ENCODE measurements at places on chromosomes 1 and 21. TPM values are rescaled to one million over a fixed set of nuclear protein-coding genes. Genes with fewer than 3 reads are reported as not detected.

Gene TCHHL1
- not detected for total RNA-seq

- no peak for DNase-seq
Measured at GRCh38 chr1:200252531-200252930, 157.3 kb downstream of the ZNF281 start.

DNA sequence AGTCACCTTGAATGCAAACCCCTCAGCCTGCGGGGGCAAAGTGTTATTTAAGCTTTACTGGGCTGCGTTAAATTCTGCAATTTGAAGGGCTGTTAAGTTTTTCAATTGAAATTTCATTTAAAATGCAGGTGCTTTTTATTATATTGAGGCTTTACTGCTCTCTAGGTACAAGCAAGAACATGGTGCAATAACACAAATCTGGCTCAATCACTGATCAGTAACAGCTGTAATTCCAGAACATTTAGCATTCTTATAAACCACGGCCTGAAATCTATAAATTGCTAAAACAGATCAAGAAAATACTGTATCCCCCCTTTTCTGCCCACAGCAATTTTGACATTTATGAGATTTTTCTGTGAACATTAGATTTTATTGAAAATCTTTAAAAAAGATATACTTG, 322.8 kb downstream of the KCTD3 start:
- no peak for DNase-seq

GRCh38 chr21:36015045-36015444, 45.3 kb downstream of the SETD4 start:
- no peak for DNase-seq

Gene S100A7
- total RNA-seq = not detected

- no peak for DNase-seq
Measured at GRCh38 chr1:226965581-226966440, 25.7 kb downstream of the COQ8A start.

DNA sequence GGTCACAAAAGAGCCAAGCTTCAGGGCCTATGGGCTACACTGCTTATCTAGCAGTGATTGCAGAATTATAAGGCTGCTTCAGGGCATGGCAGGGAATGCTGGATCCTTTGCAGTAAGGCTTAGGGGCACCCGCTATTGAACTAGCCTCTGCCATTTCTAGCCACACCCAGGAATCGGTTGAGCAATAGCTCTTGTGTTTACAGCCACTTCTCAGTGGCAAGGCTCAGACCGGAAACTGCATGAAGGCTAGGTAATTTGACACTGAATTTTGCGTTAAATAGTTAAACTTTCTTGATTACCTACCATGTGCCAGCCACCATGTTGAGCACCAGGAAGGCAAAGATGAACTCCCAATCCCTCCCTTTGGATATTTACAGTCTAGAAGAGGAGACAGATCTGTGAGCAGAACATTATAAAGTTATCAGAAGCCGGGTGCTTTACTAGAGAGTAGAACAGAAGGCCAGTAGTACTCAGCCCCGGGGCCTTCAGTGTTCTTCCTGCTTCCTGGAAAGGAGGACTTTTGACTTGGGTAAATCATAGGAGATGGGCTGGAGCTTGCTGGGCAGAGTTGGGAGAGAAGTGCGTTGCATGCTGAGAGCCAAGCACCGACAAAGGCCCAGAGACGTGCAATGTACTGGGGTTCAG, 98.6 kb upstream of the LPGAT1 start:
- no peak for DNase-seq

DNA sequence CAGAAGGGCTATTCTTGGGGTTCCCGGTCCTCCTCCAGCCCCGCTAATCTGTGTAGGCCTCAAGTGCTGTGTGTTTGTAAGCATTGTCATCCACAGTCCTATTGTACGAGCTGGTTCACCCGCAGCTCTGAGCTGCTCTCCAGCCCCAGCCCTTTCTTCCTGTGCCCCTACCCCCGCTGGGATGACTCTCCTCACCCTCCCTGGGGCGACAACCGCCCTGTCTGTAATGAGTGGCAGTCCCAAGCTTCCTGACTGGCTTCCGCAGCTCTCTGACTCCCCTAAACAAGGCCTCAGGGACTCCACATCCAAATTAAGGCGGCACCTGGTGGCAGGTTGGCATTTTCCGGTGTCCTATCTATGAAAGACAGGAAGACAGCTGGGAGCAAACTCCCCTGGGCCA, 45.8 kb downstream of the TFF3 start:
- DNase-seq = no peak

DNA sequence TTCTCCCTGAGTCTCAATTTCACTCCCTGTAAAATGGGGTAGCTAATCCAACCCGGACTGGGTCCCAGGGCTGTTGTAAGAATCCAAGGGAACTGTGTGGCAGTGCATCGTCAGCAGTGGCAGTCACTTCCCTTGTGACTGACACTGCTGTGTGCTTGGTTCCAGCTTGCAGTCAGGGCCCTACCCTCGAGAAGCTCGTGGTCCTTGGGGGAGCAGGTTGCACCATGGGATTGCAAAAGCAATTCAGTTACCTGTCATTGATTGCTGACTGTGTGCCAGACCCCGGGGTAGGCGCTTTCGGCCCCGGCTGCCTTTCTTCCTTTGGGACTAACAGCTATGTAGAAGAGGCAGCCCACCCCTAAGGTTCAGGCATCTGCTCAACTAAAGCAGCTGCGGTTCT, 2.9 kb downstream of the PTPRF start:
- DNase-seq = no peak

GRCh38 chr1:229079016-229079595, 191.8 kb upstream of the RAB4A start:
- DNase-seq = no peak

- DNase-seq = no peak
Measured at GRCh38 chr21:34770576-34770975, 101.8 kb downstream of the CLIC6 start.

Measured in dorsolateral prefrontal cortex (tissue), 122 donors.